ENCODE measurements at places on chromosomes 3 and 15.

DNA sequence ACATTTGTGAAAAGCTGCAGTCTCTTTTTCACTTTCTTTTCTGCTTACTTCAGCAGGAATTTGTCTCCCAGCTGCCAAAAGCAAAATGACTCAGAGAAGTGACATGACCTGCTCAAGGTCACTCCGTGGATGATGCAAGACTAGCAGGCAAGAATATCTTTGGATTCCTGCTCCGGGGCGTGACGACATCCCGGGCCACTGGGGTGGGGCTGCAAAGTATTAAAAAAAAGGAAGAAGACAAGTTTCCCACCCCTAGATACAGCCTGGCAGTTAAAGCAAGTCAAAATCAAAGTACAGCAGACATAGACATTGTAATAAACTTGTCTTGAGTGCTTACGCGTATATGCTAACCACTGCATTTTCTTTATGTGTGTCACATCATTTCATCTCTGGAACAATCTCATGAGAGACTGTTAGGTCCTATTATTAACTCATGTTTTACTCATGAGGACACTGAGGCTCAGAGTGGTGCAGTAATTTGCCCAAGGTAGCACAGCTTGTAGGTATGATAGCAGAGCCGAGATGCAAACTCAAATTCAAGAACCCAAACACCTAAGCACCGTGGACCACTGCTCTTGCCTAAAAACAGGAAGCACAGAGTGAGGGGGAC is 485.2 kb upstream of the PROK2 start:
- no peak for DNase-seq

- DNase-seq = no peak
These were observed 10.7 kb downstream of the H1-8 start for GRCh38 chr3:129553719-129554118.

- DNase-seq = no peak
These were observed 444.7 kb upstream of the ARPP21 start for GRCh38 chr3:35194666-35195065.

- DNase-seq = no peak
These were observed 3.9 kb downstream of the TOMM70 start for GRCh38 chr3:100396967-100397366.

GRCh38 chr3:15113471-15113870 is 14.5 kb upstream of the RBSN start:
- no peak for DNase-seq

DNA sequence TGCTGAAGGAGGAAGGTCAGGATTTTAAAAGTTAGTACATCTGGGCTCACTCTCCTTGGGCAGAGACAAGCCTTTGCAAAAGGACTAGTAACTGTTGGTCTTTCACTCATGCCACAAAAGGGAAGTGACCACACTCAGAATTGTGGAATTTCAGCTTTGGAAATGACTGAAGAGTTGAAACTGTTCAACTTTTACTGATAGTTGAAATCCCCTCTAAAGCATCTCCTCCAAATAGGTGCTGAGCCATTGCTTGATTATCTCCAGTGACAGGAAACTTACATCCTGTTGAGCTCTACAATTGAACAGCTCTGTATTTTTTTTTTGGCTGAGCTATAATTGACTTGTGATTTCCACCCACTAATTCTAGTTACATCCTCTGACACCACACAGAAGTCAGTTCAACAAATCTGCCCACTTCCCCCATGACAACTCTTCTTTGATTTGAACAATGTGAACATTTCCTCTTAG is 254.8 kb upstream of the TPRG1 start:
- no peak for DNase-seq

DNA sequence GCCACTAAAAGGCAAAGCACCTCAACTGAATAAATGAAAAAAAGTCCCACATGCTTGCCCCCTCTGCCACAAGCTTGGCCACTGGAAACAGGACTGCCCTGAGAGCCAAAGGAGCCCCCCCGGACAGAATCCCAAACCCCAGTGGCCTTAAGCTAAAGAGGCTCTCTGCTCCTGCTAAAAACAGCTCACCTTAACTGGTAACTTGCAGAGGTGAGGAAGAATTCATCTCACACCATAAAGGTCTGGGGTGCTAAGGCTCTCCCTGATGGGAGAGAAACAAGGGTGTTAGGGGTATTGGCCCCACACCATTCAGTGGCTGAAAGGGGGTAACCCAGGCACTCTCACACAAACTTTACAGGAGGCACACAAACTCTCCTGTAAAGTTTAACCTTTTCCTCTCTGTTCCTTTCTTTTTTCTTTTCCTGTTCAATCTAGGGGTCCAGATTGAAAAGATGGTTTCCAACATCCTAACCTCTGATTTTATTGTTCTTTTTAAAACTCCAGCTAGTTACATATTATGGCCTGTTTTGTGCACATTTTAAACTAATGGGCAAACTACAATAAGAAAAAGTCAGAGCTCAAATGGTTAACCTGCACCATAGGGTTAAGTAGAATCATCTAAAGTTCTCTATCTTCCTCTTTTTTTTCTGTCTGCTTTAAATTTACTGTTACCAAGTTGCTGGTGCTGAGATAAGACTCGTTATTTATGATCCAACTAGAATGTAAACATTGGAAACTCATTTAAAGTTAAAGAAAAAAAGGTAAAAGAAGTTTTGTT is 19.9 kb downstream of the TRANK1 start:
- DNase-seq = no peak

DNA sequence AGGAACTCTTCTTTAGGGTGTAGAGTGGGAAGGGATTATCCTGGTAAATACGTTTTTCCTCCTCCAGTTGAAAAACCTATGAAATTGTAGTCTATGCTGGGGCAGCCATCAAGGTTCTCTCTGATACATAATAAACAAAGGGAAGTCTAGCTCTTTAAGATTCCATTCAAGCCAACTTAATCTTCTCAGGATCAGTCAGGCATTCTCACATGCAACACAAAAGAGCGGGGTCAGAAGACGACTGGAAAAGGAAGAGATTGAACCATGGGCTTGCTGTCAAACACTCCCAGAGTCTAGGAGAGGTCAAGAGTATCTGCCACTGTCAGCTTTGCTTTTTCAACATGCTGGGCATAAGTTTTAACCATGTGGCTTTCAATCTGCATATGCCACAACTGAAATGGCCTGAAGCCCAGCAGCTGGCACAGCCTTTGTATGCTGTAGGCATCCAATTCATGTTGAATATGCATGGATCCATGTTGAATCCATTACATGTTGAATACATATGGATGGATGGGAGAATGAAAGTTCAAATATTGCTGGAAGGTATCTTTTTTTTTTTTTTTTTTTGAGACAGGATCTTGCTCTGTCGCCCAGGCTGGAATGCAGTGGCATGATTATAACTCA is 8.5 kb downstream of the TRAT1 start:
- no peak for DNase-seq

DNA sequence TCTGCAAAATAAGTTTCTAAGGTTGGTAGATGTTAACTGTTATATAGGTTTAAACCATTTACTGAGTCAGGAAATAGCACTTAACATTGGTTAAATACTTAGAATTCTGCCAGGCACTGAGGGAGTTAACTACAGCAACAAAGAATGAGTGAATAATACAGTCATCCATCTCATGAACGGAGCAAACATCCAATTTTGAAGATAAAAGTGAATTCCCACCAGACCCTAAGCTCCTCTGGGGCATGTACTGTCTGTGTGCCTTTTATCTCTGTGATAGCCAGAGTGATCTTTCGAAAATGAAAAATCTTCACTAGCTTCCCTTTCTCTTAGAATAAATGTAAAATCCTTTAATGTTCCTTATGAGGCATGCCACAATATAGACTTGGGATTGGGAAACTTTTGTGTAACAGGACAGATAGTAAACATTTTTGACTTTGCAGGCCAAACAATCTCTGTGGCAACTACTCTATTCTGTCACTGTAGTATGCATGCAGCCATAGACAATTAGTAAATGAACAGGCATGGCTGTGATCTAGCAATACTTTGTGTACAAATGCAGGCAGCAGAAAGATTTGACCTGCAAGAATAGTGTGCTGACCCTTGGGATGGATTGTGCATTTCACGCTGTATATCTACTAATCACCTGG is 294.5 kb upstream of the LMCD1 start:
- DNase-seq = no peak

GRCh38 chr3:106566277-106566676 is 697.5 kb upstream of the CBLB start:
- DNase-seq = no peak

- no peak for DNase-seq
These were observed 86.2 kb upstream of the FRMD4B start for GRCh38 chr3:69472093-69472492.

- DNase-seq = no peak
These were observed 32.2 kb upstream of the PLA2G4E start for GRCh38 chr15:42053010-42053409.

DNA sequence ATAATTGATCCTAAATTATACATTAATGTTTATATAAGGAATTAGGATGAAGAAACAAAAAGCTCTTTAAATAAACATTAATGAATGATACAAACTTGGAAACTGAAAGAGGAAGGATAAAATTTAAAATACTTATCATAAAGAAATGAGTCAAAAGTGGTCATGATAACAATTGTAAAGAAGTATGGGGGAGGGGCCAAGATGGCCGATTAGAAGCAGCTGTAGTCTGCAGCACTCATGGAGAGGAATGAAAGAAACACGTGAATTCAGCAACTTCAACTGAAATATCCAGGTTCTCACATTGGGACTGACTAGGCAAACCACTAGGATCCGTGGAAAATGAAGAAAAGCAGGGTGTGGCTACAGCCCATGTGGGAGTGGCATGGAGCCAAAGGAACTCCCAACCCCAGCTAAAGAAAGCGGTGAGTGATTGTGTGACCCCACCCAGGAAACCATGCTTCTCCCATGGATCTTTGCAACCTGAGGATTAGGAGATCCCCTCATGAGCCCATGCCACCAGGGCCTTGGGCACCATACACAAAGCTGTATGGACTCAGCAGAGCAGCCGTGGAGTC is 13.1 kb upstream of the CP start:
- no peak for DNase-seq

DNA sequence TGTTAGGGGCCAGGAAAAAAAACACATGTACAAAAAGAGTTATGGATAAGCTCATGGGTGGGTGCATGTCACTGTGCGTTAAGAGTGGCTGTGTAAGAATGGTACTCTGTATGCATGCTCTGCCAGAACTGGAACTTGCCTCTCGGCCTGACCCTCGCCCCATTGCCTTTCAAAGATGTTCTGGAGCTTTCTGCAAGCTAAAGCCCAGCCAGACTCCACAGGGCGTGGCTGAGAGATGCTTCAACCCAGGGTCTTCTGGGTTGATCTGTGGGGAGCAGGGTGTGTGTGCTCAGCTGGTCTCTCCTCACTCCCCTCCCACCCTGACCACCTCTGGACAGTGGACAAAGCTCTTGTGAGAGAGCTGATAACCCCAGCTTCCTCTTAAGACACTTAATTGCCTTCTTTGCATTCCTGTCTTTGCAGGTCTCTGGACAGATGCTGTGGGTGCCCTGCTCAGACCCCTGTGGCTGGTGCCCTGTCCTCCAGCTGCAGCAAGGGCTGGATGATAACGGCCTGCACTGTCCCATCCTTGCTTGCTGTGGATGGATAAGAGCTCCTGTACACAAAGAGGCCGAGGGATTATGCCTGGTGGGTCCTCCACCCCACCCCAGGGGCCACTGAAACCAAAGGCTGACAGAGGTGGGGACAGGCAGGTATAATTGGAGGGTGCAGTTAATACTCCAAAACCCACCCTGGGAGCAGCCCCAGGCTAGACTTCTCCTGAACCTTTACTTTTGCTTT is 28.7 kb downstream of the ALDH1L1 start:
- DNase-seq = no peak

DNA sequence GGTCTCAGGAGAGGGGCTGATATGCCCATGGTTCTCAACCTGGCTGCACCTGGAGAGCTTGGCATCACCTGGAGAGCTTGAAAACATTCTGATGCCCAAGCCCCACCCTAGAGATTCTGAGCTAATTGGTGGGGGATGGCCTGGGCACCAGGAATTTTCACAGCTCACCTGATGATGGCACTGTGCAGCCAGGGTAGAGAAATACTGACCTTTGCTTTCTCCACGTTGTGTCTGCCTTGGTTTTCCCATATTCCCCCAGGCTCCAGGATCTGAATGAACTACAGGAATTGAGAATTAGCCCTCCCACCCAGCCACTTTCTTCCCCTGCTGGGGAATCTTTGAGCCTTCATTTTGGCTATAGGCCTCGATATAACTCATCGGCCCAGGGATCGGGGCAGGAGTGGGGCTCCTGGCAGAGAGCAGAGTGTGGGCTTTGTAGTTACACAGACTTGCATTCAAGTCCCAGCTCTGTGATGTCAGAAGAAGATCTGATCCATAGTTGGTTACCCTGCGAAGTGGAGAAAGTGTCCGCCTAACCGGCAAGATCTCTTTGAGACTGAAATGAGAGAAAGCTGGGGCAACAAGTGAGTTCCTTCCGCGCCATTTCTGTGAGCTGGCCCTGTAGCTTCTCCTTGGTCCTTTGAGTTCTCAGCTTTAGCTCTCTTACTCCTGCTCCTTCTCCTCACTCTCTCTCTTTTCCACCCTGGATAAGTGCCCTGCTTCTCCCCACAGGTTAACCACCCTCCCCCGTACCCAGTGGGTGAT is 33.1 kb upstream of the UBE2Q2 start:
- DNase-seq = no peak

DNA sequence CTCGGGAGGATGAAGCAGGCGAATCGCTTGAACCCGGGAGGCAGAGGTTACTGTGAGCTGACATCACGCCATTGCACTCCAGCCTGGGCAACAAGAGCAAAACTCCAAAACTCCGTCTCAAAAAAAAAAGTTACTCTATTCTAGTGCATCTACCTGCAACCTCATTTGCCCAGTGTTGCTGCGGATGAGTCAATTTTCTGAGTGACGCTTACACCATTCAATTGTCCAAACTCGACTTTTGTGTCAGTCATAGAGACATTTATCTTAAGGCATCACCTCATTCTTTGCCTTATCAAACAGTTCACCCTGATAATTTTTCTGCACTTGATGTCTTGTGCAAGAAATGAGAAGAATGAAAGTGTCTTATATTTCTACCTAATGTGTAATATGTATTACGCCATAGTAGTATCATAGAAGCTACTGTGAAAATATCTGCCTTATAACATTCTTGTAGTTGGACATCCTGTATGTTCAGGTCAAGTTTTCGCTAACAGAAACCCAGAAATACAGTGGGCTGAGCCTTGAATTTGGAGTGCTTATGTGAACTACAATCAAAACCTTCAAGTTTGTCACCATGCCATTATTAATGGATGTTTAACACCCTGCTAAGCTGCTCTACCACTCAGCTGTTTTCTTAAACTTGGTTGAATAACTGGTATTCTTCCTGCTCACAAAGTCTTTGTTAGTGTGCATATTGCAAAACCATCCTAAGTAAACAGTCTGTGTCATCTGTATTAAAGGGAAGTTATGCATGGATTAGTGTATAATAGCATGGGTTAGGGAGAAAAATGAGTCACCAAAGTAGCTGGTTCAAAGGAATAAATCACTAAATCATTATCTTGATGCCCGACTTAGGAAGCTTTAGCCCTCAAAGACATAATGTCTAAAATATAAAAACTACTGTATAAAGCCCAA is 531.0 kb upstream of the NR2F2 start:
- DNase-seq = no peak

GRCh38 chr3:118766306-118766669 is 268.4 kb downstream of the IGSF11 start:
- DNase-seq = no peak

- DNase-seq = no peak
These were observed 2.2 kb downstream of the RPSA start for GRCh38 chr3:39408493-39409372.

- DNase-seq = no peak
These were observed 164.3 kb upstream of the VEPH1 start for GRCh38 chr3:157667493-157667892.

Data from activated naive CD4-positive, alpha-beta T cell (primary cell).